ENCODE measurements at places on chromosomes 2 and 18. TPM values are rescaled to one million over a fixed set of nuclear protein-coding genes. Genes with fewer than 3 reads are reported as not detected.

DARS1 gene
- 68.0 TPM for total RNA-seq

CHAC2 gene
- total RNA-seq = 5.3 TPM

MEP1B gene
- total RNA-seq = 0.78 TPM

GPAT2 gene
- total RNA-seq = 1.6 TPM

CHRND gene
- total RNA-seq = not detected

GRCh38 chr2:7773362-7774360 lies 856.4 kb downstream of the RNF144A start:
- DNase-seq = no peak

- no peak for DNase-seq
Observed at GRCh38 chr2:11568436-11568835, 34.6 kb downstream of the GREB1 start.

GRCh38 chr18:43710135-43710534 lies 432.8 kb upstream of the SYT4 start:
- DNase-seq = no peak

DNA sequence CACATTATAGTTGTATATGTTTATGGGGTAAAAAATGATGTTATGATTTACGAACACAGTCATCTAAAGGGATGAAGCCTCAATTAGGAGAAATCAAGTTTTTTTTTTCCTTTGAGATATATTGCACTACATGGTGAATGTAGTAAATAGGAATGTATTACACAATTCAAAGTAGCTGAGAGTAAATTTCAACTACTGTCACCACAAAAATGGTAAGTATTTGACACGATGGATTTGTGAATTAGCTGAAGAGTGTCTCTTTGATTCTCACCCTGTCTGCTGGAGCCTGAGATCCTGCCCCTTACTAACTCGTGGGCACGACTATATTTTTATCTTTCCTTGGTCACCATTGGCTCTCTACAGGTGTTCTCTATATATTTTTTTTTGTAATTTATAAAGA lies 540.4 kb upstream of the DSEL start:
- no peak for DNase-seq

GRCh38 chr2:37091873-37092272 lies 7.6 kb downstream of the GPATCH11 start:
- DNase-seq = no peak

DNA sequence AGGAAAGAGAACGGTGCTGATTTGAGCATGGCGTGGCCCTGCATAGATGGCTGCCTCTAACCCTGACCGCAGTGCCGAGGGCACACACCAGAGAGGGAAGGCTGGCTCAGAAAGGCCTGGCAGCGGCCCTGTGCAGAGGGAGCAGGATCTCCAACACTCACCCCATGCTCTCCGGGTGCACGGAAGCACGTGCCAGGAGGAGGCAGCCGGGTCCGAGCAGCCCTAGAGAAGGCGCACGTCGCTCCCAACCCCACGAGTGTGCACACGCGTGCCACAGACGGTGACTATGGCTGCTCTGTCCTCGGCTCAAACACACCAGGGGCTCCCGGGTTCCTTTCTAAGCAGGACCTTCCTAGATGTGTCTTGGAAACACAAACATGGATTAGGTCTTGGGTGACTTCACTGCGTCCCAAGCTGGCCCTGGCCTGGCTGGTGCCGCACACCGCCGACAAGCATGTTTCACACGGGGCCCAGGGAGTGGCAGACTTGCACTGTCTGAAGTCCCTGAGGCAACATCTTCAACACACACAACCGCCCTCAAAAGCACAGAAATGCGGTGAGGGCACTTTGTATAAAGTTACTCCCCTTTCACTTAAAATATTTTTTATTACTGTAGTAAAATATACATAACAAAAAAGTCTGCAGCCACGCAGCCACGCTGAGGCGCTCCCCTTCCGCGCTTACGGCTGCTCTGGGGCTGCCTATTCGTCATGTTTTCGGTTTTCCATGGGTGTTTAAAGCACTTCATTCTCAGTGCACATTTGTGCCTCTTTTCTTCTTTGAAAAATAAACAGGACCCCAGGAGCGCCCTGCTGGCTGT lies 110.0 kb downstream of the ZNF516 start:
- DNase-seq = no peak

DNA sequence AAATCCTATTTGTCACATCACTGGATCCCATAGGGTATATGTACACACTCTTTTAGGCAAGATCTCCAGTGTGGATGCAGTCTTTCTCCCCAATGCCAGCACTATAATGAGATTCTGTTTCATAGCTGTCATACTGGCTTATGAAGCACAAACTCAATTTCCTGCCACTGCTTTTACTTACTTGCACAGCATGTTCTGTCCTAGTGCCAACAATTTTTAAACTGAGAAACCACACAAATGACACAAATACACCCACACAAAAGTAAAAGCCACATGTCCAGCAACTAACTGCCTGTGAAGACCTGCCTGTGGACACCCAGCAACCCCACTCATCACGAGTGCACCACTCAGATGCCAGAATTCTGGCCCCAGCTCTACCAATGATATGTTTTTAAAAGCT lies 29.6 kb upstream of the RNU4ATAC start:
- no peak for DNase-seq

- no peak for DNase-seq
Observed at GRCh38 chr2:56133931-56134629, 49.7 kb upstream of the CCDC85A start.

- DNase-seq = no peak
Observed at GRCh38 chr2:85578243-85579180, 1.1 kb downstream of the VAMP8 start.

GRCh38 chr18:36518839-36519238 lies 221.3 kb downstream of the FHOD3 start:
- no peak for DNase-seq

DNA sequence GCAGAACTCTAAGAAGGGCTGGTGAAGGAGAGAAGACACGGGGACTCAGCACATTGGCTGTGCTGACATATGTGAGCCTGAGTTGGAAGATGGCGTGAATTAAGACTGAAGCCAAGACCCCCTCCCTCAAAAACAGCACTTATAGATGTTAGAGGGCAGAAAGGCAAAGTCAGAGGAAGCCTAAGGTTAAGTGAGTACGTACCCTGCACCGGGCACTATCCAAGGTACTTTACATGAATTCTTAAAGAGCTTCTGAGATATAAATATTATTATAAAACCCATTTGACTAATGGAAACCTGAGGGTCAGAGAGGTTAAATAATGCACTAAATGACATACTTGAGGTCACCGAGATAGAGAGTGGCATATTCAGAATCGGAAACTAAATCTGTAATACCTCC lies 25.6 kb downstream of the SIX3 start:
- DNase-seq = no peak

GRCh38 chr2:46239847-46240181 lies 57.4 kb upstream of the EPAS1 start:
- DNase-seq = no peak

GRCh38 chr2:215654148-215654819 lies 218.4 kb upstream of the FN1 start:
- DNase-seq = no peak

- DNase-seq = no peak
Observed at GRCh38 chr2:143952536-143952935, 567.4 kb downstream of the ZEB2 start.

- no peak for DNase-seq
Observed at GRCh38 chr18:11308499-11308898, 159.1 kb upstream of the PIEZO2 start.
